ENCODE measurements at places on chromosomes 7 and 10.

GRCh38 chr10:36608866-36609265 is 516.5 kb upstream of the ANKRD30A start:
- DNase-seq: no peak

GRCh38 chr7:8931906-8932646 is 498.7 kb downstream of the NXPH1 start:
- no peak for DNase-seq

DNA sequence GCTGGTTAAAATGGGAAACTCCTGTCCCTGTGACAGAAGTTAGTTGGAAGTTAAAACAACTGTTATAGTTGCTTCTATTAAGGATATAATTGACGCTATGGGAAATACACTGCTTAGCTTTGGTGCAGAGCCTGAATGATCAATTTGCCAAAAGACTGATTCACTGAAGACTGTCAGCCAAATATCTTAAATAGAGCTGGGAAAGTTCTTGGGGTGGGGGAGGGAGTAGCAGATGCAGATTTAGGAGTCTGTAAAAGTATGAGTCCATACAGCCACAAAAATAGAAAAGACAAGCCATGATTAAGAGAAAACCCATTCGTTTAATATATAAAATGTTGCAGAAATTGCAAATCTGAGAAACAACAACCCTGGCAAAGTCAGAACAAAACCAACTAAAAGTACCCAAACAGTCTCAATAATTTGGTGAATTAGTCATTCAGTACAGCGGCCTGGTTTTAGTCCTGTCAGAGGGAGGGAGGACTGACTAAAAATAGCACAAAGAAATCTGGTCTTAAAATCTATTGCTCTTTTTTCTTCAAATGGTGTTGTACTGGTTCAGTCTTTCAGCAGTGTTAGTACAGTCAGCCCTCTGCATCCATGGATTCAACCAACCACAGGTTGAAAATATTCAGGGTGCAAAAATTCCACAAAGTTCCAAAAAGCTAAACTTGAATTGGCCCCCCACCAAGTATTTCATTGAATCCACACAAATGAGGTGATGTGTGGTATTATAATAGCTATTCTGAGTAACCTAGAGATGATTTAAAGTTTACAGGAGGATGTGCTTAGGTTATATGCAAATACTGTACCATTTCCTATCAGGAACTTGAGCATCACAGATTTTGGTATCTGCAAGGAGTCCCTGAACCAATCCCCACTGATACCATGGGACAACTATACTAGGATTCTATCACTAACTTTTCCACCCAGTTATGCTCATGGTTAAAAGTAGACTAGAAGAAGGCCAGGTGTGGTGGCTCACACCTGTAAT is 30.0 kb downstream of the STK17A start:
- DNase-seq: no peak

GRCh38 chr10:4725917-4726606 is 99.9 kb upstream of the AKR1E2 start:
- no peak for DNase-seq

- DNase-seq: no peak
Observed at GRCh38 chr7:29190349-29191045, 4.1 kb upstream of the CHN2 start.

DNA sequence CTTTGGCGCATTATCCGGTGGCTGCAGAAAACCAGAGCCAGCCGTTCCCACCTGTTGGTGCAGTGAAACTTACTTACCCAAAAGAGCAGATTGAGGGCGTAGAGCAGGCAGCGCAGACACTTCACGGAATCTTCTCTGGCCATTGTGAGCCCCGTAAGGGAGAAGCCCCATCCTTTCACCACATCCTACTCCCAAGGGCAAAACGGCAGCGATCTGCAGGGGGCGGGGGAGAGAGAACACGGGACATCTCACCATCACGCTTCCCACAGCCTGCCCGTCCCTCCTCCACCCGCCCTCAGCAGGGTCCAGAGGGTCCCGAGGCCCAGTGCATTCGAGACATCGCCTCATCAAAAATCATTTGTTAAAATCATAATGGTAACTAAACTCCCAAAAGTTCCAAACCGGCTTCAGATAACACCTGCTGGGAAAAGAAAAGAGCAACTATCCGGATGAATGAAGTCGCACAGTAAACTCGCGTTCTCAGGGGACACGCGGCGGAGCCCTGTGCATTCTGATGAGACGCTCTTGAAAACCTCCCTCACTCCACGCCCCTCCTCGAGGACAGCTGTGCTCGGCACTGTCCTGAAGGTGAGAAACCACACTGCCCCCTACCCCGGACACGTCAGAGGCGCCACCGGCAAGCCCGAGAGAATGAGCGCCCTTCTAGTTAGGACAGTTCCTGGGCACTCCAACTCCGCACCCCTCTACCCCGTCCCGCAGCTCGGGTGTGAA is 1.2 kb downstream of the TSPAN12 start:
- peak; percentile 86 for DNase-seq

GRCh38 chr7:159097661-159098423 is 46.8 kb downstream of the VIPR2 start:
- peak; percentile 49 for DNase-seq

GRCh38 chr7:14892961-14893360 is 9.6 kb downstream of the DGKB start:
- no peak for DNase-seq

DNA sequence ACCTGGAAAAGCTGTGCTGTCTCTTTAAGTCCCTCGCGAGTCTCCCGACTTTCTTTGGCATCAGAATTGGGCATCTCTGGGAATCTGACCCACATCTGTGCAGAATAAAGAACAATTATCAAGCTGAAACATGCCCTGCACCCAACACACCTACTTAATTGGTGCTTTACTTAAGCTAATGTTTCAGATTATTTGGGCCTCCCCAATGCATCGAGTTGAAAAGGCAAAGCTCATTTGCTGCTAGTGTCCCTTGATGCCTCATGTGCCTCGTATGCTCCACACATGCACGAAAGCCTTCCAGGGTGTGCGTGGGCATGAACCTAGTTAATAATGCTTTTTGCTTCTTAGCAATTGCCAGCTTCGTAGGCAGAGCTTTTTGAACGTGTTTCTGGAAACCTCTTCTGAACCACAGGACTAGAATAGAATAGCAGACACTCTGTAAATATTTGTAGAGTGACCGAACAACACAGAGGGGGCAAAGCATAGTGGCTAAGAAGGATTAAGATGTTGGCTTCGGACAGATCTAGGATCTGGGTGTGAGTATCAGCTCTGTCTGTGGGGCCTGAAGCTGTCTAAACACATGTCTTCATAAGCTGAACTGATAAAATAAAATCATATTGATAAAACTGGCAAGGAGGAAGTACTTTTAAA is 26.7 kb upstream of the FGFR2 start:
- DNase-seq: no peak

GRCh38 chr10:33026422-33026821 is 68.4 kb upstream of the ITGB1 start:
- no peak for DNase-seq

DNA sequence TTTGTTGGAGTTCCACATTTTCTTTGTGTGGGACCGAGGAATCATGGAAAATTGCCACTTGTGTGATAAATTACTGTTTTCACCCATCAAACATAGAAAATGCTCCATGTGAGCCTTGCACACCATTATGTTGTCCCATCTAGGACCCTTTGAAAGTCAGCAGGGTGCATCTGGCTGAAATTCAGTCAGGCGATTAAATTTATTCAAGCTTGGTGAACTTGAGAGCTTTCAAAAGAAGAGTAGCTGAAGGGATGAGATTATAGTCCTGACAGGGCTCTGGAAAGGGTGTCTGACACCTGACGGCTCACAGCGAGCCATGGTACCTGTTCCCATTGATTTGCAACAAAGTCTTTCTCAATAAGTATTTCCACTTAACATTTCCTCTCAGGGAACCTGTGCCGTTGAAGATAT is 399.7 kb upstream of the ETV1 start:
- peak; percentile 8 for DNase-seq

- no peak for DNase-seq
Observed at GRCh38 chr7:124364283-124364682, 331.4 kb upstream of the TMEM229A start.

DNA sequence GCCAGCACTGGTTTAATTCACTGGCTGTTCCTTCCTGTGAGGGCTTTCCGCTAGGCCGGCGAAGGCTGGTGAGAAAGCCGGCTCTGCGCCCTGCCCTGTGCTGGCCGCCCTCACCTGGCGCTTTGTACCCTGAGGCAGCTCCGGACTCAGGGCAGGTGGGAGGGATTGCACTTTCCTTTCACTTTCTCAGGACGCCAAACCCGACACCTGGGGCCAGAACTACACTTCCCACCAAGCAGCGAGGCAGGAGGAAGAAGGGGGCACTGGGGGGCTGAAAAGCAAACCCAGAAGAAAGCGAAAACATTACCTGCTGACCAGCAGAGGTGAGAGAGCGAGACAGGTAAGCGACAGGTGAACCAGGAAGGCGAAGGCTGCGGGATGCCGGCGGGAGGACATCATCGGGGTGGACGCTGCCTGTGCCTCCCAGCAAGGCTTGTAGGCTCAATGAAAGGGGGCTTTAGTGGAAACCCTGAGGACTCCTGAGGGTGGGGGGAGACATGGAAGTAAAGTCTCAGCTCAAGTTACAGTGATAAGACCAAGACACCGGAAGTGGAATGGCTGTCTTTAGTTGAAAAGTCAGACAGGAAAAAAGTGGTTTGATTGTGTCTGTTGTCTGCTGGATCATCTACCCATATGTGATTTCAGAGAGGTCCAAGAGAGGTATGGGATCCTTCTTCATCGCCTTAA is at the start of gene RAB19:
Gene RAB19, plus strand, starts transcription at position 181 of the 687 bp plus-strand sequence. CDS start 3,589 bp downstream, outside the sequence.
- DNase-seq: peak; percentile 43

GRCh38 chr7:65915921-65916657 is 43.2 kb downstream of the VKORC1L1 start:
- DNase-seq: no peak

DNA sequence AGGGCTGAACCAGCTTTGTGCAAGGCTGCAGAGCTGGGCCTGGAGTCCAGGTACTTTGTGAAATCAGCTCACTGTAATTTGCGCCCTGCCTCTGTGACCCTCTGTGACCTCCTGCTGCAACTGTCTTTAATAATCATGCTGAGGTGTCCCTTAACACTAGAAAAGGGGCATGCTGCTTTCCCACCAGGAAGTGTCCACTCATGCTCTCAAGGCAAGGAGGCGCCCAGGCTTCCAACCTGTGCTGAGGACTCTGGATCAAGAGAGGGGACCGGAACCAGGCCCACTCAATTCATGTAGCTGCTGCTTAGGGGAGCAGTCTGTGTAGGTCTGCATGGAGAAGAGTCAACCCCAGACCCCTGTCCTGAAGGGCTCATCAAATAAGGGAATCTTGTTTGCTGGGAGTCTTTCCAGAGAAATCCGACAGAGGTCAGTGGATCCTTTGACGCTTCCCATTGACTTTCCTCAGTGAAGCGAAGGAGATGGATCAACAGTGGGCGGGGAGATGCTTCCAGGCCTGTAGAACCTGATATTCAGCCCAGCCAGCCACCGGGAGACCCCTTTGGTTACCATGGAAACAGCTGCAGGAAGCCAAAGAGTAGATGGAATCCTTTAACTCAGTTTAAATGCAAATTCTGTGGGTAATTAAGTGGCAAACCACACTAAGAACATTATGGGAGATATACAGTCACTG is 945.9 kb downstream of the GRID1 start:
- DNase-seq: peak; percentile 82

- DNase-seq: peak; percentile 67
Observed at GRCh38 chr7:129831424-129832058, 121.2 kb downstream of the UBE2H start.

- DNase-seq: no peak
Observed at GRCh38 chr10:93654201-93654600, 41.9 kb downstream of the PDE6C start.

DNA sequence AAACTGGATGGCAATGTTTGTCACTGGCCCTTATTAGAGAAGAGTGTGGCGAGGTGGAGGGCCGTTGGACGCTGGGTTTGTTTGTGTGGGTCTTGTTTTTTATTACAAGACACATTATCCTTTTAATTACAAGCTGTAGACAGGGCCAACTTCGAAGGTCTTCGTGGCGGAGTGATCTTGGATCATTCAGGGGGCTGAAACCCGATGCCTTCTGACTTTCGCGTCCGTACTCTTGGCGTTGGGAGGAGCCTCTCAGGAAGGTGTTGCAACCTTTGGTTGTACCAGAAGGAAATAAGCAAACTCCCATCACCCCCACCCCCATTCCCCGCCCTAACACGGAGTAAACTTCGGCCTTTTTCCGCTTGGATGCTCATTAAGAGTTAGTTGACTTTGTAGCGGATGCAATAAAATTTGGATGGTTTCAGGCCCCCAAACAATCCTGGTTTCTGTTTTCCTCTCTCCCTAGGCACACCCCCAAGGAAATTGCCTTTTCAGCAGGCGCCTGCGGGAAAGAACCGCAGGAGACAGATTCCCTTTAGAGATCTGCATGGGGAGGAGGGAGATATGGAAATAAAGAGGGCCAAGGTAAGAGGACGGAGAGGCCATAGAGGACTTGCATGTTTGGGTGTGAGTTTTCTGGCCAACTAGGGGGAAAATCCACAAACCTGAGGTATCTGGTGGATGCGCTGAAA is 294.5 kb upstream of the NFE2L3 start:
- peak; percentile 62 for DNase-seq

DNA sequence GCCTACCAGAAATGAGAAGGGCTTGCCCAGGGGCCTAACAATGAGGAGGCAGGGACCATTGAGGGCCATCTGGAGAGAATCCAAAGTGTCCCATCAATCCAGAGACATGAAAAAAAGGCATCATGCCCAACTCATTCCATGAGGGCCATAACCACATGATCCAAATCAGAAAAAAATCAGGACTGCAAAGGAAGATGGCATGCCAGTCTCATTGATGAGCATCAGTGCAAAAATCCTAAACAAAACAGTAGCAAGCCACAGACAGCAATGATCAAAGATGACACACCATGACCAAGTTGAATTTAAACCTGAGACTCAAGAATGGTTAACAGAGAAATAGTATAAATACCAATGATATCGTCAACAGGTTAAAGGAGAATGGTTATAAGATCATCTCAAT is 7.0 kb upstream of the CYP3A4 start:
- DNase-seq: no peak

- DNase-seq: no peak
Observed at GRCh38 chr7:84113906-84114850, 80.4 kb downstream of the SEMA3A start.

- DNase-seq: no peak
Observed at GRCh38 chr7:66297579-66297978, 92.4 kb downstream of the TPST1 start.

DNA sequence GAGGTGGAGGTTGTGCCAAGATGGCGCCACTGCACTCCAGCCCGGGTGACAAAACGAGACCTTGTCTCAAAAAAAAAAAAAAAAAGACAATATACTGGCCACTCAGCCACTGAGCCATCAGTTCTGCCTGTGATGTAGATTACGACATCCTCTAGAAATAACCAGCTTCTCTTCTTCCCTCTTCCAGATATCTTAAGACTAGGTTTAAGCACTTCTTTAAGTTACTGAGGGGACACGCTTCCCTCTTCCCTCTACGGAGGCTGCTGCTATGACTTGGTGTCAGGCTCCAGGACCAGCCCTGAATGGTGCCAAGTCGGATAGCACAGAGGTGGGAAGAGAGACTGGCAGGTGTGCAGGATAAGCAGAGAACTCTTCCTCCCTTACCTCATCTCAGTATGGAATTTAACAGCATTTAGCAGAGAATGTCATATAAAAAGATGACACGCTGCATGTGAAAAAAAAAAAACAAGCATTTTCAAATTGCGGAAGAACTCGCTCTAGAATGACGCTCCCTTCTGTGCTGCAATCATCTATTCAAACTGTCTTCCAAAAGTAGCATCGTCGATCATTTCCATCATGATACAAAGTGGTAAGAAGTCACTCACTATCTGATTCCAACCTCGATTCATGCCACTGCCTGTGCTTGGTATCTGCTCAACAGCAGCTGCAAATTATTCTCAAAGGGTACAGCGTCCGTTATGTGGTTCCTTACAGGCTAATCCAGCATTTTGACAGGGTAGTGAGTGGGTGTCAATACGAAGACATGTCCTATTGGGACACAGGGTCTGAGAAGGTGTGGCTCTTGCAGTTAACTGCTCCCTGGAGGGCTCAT is 13.8 kb downstream of the DAGLB start:
- no peak for DNase-seq
